ENCODE measurements at places on chromosomes 3 and 15. TPM values are rescaled to one million over a fixed set of nuclear protein-coding genes. Genes with fewer than 3 reads are reported as not detected.

- peak; percentile 26 for DNase-seq
These were observed 2.0 kb downstream of the CIB2 start for GRCh38 chr15:78129077-78129750.

DNA sequence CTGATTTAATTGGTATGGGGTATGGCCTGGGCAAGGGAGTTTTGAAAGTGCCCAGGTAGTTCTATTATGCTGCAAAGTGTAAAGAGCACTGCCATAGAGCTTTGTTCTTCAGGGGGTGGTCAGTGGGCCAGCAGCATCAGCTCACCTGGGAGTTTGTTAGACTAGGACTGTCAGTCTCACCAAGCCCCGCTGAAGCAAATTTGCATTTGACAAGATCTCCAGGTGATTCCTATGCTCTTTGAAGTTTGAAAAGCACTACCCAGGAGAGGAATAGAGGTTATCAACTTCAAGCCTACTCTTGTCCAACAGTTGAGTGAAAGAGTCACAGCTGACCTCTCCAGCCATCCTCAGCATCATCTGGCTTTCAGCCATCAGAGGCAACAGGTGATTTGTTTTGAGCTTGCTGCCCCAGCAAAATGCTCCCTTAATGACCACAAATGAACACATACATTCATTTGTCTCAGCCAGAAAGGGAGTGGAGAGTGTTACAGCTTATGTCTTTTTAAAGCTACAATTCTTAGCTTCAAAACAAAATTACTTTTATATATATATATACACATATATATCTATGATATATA lies 8.0 kb downstream of the ZSCAN2 start:
- no peak for DNase-seq

The RARB gene
- polyA plus RNA-seq, result 44.1 TPM

DNA sequence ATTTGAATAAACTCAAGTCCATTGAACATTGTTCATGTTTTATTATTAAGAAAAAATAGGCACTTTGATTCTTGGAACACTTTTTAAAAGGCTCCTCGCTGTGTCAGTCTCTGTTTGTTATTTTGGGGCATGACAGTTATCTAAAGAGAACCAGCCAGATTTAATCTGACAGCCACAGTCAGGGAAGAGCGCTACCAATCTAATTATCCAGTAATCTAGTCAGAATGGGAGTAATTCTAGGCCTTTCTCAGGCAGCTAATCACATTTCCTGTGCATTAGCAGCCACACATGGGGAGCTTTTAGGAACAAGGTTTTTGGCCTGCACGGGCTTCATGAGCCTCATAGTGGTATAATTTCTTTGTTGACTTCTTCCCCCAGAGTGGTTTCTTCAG lies 362.2 kb downstream of the RBMS3 start:
- DNase-seq, result no peak

- DNase-seq, result no peak
These were observed 357.5 kb upstream of the CADM2 start for GRCh38 chr3:84601303-84601702.

The PIGZ gene
- 0.83 TPM for polyA plus RNA-seq

DNA sequence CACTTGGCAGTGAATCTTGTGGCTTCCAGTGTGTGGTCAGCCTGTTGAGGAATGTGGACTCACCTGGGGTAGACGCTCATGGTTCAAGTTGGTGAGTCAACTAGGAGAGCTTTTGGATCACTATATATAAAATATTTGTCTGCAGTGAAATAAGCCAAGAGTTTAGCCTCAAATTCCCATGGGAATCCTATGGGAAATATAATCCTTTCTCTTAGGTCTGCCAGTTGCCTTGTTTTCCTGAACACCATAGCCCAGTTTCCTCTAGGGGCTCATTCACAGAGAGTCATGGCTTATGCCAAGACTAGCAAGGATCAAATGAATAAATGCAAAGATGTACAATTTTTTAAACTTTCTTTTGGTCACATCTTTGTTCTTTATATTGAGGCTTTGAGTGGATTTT lies 100.1 kb upstream of the NPHP3 start:
- DNase-seq, result no peak

GRCh38 chr3:179149406-179149867 lies 1.3 kb downstream of the PIK3CA start:
- no peak for DNase-seq

DNA sequence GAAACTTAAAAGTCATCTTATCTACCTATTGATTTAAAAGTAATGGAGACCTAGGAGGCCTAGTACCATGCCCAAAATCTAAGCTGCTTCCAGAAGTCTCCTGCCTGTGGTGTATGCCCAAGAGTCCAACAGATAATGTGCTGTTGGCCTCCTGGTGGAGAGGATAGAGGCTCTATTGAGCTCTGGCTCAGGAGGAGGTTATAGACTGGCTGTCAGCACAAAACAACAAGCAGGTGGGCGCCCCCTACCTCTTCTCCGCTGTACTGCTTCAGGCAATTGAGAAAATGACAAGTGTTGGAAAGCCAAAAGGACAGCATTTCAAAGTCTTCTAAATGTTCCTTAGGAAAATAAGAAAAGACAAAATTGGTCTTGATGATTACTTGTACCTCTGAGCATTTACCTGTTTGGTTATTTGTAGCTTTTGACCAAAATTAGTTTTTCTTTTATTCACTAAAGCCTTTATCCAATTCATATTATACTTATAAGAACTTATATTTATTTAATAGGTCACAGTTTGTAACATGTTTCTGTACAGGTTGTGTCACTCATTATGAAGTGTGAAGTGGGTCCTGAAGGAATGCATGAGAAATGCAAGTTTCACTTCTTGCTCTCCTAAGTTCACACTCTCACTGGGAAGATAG lies 17.2 kb upstream of the GNB5 start:
- peak; percentile 19 for DNase-seq

DNA sequence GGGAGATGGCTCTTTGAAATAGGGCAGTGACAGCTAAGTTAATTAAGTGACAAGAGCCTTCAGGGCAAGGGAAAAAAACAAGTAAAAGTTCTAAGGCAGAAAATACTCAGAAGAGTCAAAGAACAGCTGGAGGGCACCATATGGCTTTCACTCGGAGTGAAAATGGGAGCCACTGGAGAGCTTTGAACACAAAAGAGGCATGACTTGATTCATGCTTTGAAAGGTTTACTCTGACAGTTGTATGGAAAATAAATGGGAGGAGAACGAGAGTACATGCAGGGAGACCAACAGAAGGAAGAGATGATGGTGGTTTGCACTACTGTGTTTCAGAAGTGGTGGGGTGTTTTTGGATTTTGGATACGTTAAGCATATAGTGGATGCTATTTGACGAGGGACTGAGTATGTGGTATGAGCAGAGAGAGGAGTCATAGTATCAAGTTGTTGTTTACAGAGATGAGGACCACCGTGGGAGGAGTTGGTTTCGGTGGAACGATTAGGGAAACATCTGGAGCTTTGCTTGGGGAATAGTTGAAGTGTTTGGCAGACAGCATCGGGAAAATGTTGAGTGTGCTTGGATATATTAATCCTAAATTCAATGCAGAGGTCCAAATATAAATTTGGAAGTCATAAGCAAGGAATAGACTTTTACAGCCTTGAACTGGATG lies 411.5 kb downstream of the GABRG3 start:
- no peak for DNase-seq

The GOLGA8T gene
- 0.71 TPM for polyA plus RNA-seq

GRCh38 chr3:114669614-114670013 lies 375.8 kb downstream of the TIGIT start:
- no peak for DNase-seq

- no peak for DNase-seq
These were observed 36.7 kb upstream of the GOLGA8B start for GRCh38 chr15:34620142-34620541.

- no peak for DNase-seq
These were observed 33.2 kb downstream of the MTMR10 start for GRCh38 chr15:30958219-30958618.

The SIDT1 gene
- 5.3 TPM for polyA plus RNA-seq

DNA sequence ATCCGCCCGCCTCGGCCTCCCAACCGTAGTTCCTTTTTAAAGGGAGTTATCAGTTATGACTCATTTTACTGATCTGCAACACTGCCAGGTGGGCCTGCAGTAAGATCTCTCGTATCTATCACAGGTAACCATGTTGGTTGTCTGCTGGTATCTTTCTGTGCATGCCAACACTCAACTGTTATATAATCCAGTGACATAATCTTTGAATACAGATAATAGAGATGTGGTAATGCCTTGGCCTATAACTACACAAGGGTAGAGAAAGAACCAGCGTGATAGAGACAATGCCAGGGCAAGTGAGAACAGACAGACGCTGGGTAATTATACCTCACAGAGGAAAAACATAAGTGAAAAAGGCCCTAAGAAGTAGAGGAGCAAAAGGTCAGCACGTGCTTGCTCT lies 11.0 kb upstream of the ARPP19 start:
- DNase-seq, result no peak

The SPINK8 gene
- 0.95 TPM for polyA plus RNA-seq

DNA sequence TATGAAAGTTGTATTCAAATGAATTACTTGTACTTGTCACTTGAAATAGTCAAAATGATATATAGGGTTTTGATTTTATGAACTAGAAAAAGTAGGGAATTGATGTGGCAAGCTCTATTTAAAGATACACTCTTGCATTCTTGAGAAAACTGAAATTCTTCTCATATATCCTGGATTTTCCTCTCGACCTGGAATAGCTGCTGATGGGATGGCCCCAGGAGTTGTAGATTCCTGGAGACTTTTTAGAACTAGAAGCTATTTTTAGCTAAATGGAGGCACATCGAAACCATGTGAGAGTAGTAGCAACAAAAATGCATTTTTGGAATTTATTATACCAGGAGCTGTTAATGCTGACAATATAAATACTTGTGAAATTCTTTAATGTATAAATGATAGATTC lies 125.9 kb downstream of the LEKR1 start:
- DNase-seq, result no peak

The SERPINI1 gene
- polyA plus RNA-seq, result 45.9 TPM

DNA sequence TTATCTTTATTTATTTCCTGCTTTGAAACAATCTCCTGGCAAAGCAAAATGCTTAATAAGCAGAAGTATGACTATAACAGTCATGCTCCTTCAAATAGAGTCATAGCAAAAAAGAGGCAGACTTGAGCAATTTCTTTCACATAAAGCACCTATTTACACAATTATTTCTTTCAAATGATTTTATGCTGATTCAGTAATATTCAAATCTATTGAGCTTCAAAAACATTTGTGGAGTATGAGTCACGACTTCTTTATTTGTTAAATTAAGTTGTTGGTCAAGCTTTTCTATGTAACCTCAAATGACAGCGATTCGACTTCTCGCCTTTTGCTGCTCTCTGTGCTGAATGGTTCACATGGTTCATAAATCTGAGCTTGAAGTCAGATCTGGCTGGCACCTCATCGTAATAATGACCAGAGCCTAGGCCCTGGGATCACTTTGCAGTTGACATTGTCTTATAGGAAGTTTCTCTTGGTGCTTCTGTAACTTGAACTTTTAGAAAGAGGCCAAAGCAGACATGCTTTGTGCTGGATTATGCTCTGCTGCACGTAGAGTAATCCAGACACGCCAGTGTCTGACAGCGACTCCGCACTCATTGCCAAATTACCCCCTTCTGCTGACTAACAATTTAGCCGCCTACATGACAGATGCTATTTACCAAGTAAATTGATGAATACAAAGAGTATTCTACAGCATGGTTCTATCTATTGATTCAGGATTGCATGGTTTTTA lies 139.0 kb downstream of the MCTP2 start:
- no peak for DNase-seq

The MEX3B gene
- 16.9 TPM for polyA plus RNA-seq

- no peak for DNase-seq
These were observed 91.6 kb upstream of the TRIM42 start for GRCh38 chr3:140586311-140586710.

The PROK2 gene
- polyA plus RNA-seq, result not detected

GRCh38 chr3:61438253-61439121 lies 122.9 kb upstream of the PTPRG start:
- no peak for DNase-seq

The C3orf80 gene
- 0.35 TPM for polyA plus RNA-seq

GRCh38 chr15:100244796-100245486 lies 96.8 kb downstream of the ADAMTS17 start:
- DNase-seq, result peak; percentile 64

Data from renal pelvis (tissue), 12 donors.